M059J (cell line): ENCODE measurements at places on chromosomes 13 and 19. TPM values are rescaled to one million over a fixed set of nuclear protein-coding genes. Genes with fewer than 3 reads are reported as not detected.

DNA sequence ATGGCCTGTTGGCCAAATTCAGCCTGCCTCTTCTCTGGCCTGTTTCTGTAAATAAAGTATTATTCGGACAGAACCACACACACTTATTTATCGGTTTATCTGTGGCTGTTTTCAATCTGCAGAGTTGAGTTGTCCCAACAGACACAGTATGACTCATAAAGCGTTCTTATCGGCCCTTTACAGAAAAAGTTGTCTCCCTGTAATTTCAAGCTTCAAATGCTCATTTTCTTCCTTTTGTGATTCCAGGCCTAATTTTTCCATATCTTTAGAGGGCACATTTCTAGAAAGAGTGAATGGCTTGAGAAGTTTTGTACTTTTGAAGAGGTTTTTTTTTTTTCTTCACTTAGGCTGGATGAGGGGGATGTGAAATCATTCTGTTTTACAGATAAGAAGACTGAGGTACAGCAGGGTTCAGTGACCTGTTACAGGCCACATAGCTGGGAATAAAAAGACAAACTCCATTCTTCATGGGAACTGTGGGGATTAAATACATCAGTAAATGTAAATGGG lies 440.9 kb downstream of the TSHZ3 start:
- DNase-seq, result no peak

DNA sequence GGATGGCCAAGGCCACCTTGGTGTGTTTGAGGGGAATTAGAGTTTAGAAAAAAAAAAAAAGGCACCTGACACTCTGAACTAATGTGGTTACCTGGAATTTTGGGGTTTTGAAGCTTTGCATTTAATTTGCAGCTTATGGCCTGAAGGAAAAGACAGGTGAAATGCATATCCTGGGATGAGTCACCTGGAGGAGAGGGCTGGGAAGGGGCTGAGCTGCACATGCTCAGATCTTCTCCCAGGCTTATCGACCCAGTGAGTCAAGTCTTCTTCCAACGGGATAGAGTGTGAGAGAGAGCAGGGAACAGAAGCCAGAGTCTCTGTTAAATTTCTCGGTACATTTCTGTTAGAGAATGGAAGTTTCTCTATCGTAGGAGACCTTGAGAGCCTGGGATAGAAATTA lies 29.7 kb upstream of the ALOX5AP start:
- DNase-seq, result peak; percentile 28

- peak; percentile 27 for DNase-seq
These were observed 1436.9 kb downstream of the UQCRFS1 start for GRCh38 chr19:27776020-27776419.

DNA sequence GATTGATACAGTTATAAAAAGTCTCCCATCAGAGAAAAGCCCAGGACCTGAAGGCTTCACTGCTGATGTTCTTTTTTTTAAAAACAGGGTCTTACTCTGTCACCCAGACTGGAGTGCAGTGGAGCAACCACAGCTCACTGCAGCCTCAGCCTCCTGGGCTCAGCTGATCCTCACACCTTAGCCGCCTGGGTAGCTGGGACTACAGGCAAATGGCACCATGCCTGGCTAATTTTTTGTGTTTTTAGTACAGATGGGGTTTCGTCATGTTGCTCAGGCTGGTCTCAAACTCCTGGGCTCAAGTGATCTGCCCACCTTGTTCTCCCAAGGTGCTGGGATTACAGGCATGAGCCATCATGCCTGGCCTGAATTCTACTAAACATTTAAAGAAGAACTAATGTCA lies 33.1 kb downstream of the TEX29 start:
- no peak for DNase-seq

- no peak for DNase-seq
These were observed 2.2 kb upstream of the CLEC17A start for GRCh38 chr19:14580623-14581237.

- peak; percentile 83 for DNase-seq
These were observed 62.9 kb upstream of the URI1 start for GRCh38 chr19:29878973-29879654.

DNA sequence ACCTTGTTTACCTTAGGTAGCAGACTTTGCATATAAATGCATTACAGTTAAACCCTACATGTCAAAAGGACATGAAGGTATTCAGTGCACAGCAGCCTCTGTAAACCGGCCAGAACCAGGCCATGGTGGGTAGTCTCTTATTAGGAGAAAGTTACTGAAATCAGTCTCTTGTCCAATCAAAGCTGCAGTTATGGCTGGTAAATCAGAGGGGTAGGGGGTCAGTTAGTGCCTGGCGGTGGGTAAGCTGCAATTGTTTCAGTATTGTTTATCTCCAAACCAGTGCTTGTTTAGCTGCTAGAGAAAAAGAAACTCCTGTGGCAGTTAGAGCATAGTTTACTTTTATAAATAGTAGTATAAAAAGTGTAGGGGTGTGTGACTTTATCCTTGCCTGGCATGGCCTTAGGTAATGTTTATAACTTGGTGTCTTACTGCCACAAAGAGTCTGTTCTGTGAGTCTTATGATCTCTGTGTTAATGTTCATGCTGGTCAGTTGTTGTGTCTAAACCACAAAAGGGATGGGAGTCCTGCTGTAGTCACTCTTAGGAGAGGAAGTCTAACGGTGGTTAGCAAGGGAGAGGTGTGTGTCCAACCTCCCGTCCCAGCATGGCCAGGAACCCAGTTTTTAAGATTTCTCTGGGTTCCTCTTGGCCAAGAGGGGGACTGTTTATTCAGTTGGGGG lies 28.0 kb downstream of the CHST8 start:
- peak; percentile 1 for DNase-seq

The INSL3 gene
- not detected in 2 replicates for total RNA-seq

DNA sequence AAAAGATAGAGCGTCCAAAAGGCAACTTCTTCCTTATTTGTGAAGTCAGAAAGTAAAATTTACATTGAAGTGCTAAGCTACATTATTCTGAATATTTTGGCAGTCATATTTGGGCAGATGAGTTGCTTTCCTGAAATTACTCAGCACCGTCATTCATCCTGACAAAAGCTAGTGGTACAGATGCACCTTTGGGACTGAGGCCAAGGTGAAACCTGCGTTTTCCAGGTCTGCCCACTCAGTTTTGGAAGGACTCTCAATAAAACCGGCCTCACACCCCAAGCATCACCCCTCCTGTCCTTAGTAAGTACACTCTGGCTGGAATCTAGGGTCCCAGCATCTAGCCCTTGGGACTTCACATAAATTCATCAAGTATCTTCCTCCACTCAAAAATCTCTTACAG lies 187.5 kb downstream of the TM9SF2 start:
- no peak for DNase-seq

DNA sequence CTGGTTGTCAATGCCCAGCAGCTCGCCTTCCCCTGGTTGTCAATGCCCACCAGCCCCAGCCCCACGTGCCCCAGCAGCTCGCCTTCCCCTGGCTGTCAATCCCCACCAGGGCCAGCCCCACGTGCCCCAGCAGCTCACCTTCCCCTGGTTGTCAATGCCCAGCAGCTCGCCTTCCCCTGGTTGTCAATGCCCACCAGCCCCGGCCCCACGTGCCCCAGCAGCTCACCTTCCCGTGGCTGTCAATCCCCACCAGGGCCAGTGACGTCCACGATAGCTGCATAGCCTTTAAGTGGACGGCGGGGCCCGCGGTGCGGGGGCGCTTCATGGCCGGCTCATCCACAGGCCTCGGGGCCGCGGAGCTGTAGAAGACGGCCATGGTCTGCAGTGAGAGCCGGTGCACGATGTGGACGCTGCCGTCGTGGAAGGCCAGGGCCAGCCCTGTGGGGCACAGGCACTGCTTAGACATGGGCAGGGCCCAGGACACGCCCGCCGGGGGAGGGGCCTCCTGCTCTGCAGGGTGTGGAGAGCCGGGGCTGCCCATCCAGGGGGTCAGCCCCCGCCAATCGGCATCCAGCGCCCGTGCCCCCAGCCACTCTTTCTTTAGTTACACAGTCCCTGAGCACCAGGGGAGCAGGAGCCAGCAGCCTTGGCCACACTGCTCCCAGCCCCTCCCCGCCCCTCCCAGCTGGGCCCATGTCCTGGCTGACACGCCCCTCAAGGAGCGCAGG lies 13.1 kb downstream of the MED16 start:
- DNase-seq, result no peak

GRCh38 chr19:3784607-3785450 lies 1.4 kb downstream of the MATK start:
- DNase-seq, result no peak

The SGCG gene
- total RNA-seq, result not detected in 2 replicates

DNA sequence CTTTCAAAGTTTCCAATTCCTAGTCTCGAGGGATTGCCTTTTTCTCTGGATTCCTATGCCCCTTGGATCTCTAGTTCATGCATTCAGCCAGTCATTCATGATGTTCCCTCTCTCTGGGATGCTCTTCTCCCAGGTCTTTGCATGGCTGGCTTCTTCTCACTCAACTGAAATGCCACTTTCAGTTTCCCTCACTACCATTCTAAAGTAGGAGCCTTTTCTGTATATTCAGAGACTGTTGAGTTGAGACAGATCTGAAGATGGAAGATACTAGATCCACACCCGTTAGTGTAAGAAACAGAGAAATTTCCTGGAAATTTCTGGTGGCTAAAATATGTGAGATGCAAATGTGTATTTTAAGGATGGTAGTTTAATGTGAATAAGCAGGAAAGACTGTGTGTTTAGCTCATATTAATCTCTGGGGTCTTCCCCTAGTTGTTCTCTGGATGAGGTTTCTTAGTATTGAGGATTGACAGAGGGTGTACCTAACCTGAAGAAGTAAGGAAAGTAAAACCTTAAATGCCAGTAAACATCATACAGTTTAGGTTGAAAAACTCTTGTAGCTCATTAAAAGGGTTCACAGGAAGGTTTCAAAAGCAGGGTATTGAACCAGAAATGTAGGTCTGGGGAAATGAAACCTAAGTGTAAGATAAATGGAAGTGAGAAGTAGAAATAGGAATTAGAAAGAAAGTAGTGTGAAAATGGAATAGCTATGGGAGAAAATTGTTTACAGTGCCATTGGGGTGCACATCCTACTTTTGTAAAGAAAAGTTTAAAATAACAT lies 331.3 kb downstream of the NDFIP2 start:
- no peak for DNase-seq

GRCh38 chr19:32824191-32824751 lies 45.3 kb downstream of the SLC7A9 start:
- DNase-seq, result no peak

The GPC6 gene
- total RNA-seq, result 0.37 and 0.71 TPM in 2 replicates

- peak; percentile 50 for DNase-seq
These were observed at the start of gene ZNF792 for GRCh38 chr19:34963573-34964406. ZNF792 (minus strand) TSS chr19:34964229; CDS start chr19:34963662, 567 bp downstream.

The CCDC70 gene
- 0.34 TPM in 1 of 2 replicates, not detected in the other for total RNA-seq

The ADGRE3 gene
- total RNA-seq, result not detected in 2 replicates
